ENCODE measurements at places on chromosomes 3 and 15. TPM values are rescaled to one million over a fixed set of nuclear protein-coding genes. Genes with fewer than 3 reads are reported as not detected.

GRCh38 chr3:38595393-38595792, 54.1 kb downstream of the SCN5A start:
- no peak overlapping the region for H3K27ac ChIP-seq
- H3K27me3 ChIP-seq, result no peaks in the 10 kb centered on the region
- no peaks in the 10 kb centered on the region for H3K36me3 ChIP-seq

DNA sequence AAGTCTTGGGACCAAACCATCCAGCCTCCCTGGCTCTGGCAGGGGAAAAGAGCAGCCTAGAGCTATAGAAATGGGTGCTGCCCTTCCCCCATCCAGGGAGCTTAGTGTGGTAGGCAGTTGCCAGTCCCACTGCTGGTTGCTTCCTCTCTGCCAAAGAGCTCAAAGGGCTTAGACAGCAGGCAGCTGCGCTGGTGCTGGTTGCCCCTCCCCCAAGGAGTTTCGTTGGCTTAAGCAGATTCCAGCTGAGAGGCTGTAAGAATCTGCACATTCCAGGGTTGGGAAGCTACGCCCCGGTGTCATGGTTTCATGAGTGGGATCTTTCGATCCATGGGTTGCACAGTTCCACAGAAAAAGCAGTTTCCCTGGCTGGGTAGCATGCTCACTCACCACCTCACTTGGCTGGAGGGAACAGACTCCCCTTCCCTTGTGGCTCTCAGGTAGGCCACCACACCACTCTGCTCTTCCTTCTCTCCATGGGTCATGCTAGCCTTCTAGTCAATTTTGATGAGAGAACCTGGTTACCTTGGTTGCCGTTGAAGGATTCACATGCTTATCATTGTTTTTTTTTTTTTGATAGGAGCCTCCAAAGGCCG, 195.1 kb downstream of the EPHA6 start:
- H3K4me1 ChIP-seq, result peaks cover 13% of the 10 kb centered on the region
- DNase-seq, result no peak
- no peaks in the 10 kb centered on the region for H3K36me3 ChIP-seq
- H3K27me3 ChIP-seq, result no peaks in the 10 kb centered on the region

- H3K27me3 ChIP-seq, result no peaks in the 10 kb centered on the region
- DNase-seq, result no peak
- H3K4me3 ChIP-seq, result no peak overlapping the region
- no peaks in the 10 kb centered on the region for H3K4me1 ChIP-seq
- no peak overlapping the region for H3K27ac ChIP-seq
Observed at GRCh38 chr3:99579965-99580364, 58.4 kb upstream of the COL8A1 start.

The SLC9A9 gene
- 24.9 TPM for total RNA-seq

DNA sequence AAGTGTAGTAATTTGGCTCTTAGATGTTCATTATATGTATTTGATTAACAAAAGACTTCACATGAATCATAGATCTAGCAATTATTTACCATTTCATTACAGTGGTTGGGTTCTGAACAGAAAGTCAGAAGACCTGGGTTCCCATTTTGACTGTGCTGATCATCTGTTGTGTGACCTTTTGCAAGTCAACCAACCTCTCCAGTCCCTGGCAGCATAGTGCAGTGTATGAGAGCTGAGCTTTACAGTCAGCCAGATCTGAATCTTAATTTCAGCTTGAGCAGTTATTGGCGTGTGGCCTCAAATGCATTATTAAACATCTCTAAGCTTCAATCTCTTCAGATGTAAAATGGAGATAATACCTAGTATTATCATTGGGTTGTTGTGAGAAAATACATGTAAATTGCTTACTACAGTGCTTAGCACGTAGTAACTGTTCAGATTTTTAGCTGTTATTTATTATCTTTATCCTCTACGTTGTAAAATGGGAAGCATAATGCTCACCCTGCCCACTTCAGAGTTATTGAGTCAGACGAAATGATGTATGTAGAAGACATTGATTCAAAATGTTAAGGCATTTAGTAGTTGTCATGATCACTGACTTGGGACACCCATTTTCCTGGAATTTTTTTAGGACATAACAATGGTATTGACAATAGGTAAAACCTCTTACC, 104.0 kb downstream of the KLHL25 start:
- no peaks in the 10 kb centered on the region for H3K27me3 ChIP-seq
- no peak overlapping the region for H3K4me3 ChIP-seq
- H3K36me3 ChIP-seq, result peaks cover 13% of the 10 kb centered on the region
- peaks cover 25% of the 10 kb centered on the region for H3K4me1 ChIP-seq
- peak overlapping the region; percentile 55 for H3K27ac ChIP-seq

DNA sequence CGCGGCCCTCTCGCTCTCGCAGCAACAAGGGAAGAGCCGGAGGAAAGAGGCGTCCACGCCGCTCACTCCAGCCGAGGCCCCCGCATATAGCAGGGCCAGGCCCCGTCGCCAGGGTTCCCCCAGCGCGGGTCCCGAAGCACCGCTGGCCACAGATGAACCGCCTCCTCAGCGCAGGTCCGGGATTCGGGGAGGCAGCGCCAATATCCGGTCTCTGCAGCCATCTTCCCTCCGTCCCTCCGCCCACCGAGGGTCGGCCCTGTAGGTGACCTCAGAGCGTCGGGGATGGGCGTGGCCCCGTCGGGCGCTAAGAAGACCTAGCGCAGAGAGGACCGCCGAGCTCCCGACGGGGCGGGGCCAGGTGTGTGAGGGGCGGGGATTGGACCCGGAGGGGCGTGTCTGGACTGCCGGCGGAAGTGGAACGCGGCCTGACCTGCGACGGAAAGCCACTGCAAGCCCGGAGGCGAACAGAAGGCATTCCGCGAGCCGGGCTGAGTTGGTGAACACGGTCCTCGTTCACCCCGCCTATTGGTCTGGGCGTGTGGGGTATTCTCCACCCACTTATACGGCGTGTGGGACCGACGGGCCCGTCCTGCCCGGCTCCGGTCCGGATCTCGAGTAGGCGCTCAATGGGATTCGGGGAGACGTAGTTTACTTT, 26.8 kb upstream of the MTHFS start:
- H3K4me3 ChIP-seq, result peak overlapping the region; percentile 82
- peak; percentile 97 for DNase-seq
- peaks cover 16% of the 10 kb centered on the region for H3K4me1 ChIP-seq
- peak overlapping the region; percentile 89 for H3K27ac ChIP-seq

All from sigmoid colon (tissue), 7 donors.